ENCODE measurements at places on chromosomes 1 and 21.

GRCh38 chr21:17414766-17415165, 98.1 kb upstream of the CXADR start:
- no peak for DNase-seq

DNA sequence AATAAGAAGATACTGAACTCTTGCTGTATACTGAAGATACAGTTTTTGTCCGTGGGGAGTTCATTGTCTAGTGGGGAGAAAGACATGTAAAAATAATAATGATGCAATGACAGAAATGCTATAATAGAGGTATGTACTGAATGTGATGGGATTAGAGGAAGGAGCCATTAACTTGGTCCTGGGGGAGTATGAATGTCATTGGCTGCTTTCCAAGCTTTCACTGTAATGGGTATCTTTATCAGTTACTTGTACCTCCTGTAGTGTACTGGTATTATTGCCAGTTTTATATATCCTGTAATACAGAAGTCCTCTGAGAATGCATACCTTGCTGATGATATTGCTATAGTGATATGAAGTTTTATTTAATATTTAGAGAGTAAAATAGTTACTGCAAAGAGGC, 7.4 kb downstream of the BTBD8 start:
- DNase-seq: no peak

GRCh38 chr1:59936358-59936821, 9.8 kb upstream of the CYP2J2 start:
- no peak for DNase-seq

DNA sequence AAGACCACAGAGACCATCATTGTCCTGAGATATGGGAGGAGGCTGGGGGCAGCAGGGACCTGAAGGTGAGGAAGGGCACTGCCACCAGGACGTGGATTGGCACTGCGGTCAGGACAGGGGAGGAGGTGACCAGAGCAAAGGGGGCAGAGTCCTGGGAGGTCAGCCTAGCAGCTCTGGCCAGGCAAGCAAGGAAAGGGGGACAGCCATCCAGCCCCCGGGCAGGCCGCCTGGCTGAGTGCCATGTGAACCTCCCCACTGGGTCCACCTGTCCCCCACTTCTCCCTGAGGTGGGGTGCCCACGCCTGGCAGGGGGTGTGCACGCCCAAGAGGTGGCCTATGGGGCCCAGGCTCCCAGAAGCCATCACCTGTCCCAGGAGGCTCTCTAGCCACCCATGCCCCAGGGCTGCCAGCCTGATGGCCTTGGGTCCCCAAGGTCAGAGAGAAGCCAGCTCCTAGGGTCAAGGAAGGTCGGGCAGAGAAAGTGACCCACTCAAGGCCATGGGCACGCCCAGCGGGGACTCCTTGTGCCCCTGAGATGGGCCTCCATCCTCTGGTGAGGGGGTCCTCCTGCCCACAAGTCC, 17.6 kb upstream of the PTTG1IP start:
- no peak for DNase-seq

DNA sequence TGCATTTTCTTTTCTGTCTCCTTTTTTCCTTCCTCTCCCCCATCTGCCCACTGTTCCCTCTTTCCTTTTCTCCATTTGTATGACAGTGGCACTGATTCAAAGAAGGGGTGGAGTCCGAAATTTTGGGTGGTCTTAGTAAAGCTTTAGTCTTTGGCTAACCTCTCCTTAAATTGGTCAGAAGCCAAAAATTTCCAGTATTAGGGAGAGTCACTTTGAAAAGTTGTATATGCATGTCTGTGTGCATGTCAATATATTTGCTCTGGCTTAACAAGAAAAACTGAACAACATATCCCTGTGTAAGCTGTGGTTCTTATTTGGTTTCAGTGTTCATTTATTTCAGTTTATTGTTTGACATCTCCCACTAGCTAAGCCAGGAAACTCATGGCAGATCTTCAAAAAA, 314.8 kb upstream of the CXADR start:
- no peak for DNase-seq

DNA sequence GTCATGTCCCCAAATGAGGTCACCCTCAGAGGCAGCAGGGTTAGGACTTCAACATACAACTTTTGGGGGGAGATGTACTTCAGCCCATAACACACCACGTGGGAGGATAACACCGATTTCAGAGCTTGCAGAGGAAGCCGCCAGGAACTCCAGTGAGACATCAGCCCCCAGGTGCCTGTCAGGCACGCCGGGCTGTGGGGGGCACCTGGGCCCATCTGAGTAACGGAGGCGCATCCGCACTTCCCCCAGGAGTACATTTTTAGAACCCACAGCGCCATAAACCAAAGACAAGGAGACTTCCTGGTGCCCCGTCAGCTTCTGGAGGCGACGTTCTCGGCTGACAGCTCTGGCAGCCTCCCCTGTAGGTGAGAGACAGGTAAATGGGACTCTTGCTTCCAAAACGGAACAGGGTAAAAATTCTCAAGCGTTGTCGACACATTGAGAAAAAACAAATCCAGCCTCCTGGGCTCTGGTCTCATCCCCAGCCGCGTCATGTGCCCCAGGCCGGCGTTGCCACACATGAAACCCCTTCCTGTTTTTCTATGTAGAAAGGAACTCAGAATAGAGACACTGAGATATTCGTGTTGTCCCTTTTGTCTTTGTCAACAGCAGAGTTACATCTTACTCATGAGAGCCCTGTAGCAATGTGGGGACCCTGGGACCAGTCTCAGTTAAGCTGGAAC, 93.3 kb downstream of the PDE9A start:
- DNase-seq: no peak

- DNase-seq: no peak
Observed at GRCh38 chr1:212651521-212651920, 43.0 kb downstream of the ATF3 start.
